ENCODE measurements at places on chromosomes 11 and 22.

- no peak for DNase-seq
Observed at GRCh38 chr11:1352696-1353382, 36.9 kb upstream of the BRSK2 start.

DNA sequence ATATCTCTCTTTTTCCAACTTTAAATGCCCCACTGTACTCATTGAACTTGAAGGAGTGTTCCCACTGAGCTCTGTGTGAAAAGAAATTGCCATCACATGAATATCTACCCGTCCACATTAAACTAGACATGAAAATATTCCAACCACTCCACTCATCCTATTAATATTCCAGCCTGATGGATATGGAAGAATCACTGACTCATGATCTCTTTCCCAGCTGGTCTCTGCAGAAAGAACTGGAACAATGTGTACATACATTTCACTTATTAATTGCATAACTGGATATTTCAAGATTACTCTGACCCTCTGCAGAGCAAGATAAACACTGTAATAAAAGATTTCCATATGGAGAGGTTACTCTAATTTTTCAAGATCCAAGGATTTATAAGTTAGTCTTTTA lies 711.1 kb upstream of the LRRC4C start:
- no peak for DNase-seq

DNA sequence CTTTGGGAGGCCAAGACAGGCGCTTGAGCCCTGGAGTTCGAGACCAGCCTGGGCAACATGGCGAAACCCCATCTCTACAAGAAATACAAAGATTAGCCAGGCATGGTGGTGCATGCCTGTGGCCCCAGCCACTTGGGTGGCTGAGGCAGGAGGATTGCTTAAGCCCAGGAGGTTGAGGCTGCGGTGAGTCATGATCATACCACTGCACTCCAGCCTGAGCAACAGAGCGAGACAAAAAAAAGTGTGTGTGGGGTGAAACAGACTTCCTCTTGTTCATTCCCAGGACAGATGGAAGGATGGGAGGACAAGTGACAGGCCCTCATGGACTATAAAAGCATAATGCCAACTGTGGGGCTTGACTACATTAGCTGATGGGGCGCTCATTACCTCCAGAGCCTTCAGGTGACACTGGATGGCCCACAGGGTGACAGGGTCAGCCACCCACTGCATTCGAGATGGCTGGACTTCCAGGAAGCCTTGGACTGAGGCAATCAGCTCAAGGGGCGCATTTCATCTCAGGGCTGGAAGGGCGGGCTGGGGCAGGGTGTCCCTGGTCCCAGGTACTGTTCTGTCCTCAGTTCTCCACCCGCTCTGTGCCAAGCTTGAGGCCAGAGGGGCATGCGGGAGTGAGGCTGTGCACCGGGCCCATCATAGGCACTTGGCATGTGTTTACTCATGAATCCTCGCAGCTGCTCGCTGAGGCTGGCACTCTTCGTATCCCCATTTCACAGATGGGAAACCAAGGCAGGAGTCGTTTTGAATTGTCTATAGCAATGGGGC lies 12.5 kb downstream of the NPTXR start:
- no peak for DNase-seq

- no peak for DNase-seq
Observed at GRCh38 chr11:129055196-129055595, 112.5 kb upstream of the TP53AIP1 start.

DNA sequence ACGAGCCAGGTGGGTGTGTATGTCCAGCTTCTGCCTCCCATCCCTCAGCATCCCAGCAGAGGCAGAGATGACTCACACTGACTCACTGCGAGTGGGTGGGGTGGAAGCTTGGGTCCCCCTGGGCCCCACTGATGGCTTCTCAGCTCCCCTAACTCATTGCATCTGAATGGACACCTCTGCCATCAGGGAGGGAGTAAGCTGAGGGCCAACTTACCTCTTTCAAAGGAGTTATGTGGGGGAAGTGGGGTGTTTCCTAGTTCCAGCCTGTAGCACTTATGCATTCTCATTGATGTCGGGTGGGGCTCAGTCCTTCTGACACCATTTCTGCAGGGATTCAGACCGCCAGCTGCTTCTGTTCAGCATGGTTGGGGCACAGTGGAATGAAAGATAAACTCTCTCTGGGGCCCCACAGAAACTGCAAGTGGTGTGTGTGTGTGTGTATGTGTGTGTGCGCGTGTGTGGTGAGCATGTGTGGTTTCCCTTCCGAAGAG lies 1425.8 kb downstream of the TBC1D22A start:
- DNase-seq = no peak

DNA sequence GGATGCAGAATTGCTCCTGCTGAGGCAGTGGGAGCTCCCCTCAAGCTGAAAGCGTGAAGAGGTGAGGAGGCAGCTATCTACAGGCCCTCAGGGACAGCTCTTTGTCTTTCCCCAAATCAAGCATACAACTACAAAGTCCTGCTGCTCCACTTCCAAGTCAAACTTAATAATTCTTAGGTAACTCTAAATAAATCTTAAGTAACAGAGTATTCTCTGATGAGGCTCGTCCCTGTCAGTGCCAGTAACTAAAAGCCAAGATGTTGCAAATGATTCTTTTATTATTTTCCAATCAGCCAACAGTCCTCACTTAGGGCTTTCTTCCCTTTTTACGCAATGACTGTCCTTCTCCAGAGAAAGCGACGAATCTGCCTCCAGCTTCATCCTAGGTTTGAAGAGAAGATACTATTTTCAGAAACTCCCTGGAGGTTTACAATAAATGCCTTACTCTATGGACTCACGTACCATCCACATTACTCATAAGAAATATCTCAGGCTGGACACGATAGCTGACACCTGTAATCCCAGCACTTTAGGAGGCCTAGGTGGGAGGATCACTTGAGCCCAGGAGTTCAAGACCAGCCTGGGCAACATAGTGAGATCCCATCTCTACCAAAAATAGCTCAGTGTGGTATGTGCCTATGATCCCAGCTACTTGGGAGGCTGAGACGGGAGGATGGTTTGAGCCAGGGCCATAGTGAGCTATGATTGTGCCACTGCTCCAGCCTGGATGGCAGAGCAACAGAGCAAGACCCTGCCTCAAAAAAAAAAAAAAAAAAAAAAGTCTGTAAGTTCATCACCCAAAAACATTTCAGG lies 3.1 kb upstream of the C22orf39 start:
- no peak for DNase-seq

GRCh38 chr11:116336540-116336939 lies 436.2 kb downstream of the BUD13 start:
- no peak for DNase-seq

DNA sequence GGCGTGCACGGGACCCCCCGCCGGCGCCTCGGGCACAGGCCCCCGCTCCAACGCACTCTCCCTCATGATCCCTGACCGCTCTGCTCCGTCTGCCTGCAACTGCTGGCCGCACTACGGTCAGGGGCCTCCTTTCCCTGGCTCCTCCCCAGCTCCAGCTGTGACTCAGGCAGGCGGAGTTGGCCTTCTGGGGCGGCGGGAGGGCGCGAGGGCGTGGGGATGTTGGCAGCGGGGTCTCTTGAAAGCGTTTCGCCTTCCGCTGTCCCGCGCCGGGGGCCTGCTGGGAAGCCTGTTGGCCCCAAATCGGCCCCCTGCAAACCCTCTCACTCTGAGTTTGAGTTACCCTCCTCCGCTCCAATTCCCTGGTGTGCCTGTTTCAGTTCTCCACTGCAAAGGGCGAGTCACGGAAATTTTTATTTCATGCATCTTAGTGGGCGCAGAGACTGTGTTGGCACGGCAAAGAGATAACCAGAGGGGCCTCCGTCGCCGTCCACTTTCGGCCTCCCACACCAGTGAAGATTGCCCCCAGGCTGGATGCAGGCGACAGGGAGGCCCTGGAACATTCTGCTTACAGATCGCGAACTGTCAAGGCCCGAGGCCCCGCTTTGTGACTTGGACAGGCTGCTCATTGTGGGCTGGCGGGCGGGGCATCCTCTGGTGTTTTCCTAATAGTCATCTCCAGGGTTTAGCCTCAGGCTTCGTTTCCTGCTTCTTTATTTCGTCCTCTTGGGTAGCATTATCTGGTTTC lies at the start of gene CAVIN3:
Gene CAVIN3, minus strand, starts transcription at position 91 of the 745 bp plus-strand sequence. Its CDS starts 25 bp downstream, at position 66.
- DNase-seq = no peak

GRCh38 chr11:2002807-2003206 lies 5.2 kb upstream of the H19 start:
- DNase-seq = no peak

- peak; percentile 80 for DNase-seq
Observed at GRCh38 chr11:122439866-122440810, 215.4 kb upstream of the UBASH3B start.

- no peak for DNase-seq
Observed at GRCh38 chr11:76823481-76824028, 37.2 kb upstream of the ACER3 start.

GRCh38 chr11:72146625-72147024 lies 11.1 kb downstream of the FOLR3 start:
- no peak for DNase-seq

DNA sequence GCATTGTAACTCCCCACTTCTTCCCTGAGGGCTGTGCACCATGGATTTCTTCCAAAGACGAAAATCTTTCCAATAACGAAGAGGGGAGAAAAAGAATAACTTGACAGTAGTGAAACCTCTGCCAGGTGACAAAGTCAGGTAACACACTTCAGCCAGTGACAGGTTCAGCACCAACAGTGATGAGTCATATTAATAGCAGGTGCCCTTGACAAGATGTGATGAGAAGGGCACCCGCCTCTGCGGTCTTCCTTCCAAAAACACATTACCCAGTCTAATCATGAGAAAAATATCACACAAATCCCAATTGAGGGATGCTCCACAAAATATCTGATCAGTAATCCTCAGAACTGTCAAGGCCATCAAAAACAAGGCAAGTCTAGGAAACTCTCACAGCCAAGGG lies 157.8 kb downstream of the EFCAB6 start:
- DNase-seq = no peak

GRCh38 chr11:33713151-33713855 lies 12.7 kb upstream of the C11orf91 start:
- no peak for DNase-seq

GRCh38 chr11:65663639-65664200 lies 1.0 kb upstream of the RELA start:
- peak; percentile 20 for DNase-seq

DNA sequence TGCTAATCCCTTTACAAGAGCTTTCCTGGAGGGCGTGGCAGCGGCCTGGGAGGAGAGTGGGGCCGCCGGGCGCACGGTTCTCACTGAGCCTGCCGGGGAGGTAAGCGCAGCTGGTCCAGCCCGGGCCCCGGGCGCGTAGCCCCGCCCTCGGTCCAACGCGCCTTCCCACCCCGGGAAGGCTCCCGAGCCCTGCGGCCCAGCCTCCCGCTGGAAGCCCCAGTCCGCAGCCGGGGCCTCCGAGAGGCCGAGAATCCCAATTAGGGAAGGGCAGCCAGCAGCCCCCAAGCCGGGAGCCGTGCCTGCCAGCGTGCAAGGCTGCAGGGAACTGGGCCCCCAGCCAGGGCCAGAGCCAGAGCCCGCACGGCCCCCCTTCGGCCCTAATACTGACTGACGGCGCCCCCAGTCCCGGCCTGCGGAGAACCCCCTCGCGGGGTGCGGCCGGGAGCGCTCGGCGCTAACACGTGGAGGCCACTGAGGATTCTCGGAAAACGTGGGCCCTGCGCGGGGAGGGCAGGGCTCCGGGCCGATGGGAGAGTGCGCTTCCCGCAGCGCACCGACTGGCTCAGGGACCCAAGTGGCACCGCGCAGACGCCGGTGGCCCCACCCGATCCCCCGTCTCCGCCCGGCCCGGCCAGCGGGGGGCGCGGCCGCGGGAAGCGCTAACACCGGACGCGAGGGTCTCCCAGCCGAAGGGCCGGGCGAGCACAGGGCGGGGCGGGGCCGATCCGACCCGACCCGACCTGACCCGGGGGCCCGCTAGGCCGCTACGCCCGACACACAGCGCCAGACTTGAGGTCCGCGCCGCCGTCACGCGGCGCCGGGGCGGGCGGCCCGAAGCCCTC lies 5.7 kb downstream of the ZFTA start:
- no peak for DNase-seq

GRCh38 chr11:80362563-80363340 lies 921.9 kb upstream of the TENM4 start:
- DNase-seq = no peak

DNA sequence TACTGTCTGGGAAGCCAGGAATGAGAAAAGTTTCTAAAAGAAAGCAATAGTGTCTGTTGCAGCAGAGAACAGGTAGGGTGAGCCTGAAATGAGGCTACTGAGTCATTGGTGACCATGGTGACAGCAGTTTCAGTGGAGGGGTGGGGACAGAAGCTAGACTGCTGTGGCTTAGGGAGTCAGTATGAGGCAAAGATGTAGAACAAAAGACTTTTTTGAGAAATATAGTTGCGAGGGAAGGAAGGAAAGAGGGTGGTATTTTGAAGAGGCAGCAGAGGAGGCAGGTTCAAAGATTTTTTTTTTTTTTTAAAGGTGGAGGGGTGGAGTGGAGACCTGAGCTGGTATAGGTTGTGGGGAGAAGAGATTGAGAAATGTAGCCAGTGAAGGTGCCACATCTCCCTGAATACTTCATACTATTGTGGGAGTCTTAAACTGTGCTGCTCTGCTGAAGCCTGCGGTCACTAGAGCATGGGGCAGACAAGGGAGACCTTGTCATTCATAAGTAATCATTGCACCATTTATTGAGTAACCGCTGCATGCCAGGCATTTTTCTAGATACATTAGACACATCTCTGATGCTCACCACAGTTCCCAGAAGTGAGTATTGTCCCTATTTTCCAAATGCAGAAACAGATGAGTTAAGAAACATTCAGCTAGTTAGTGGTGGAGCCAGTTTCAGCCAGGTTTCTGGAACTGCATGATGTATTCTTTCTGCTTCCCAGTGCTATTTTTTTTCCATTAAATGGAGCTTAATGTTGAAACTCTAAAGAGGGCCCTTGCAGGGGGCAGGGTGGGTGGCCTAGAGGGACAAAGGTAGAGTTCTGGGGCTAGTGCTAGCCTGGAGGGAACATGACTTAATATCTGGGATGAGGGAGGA lies 49.9 kb downstream of the STIM1 start:
- DNase-seq = no peak

GRCh38 chr11:6022956-6023355 lies 7.6 kb downstream of the OR56A1 start:
- DNase-seq = no peak

DNA sequence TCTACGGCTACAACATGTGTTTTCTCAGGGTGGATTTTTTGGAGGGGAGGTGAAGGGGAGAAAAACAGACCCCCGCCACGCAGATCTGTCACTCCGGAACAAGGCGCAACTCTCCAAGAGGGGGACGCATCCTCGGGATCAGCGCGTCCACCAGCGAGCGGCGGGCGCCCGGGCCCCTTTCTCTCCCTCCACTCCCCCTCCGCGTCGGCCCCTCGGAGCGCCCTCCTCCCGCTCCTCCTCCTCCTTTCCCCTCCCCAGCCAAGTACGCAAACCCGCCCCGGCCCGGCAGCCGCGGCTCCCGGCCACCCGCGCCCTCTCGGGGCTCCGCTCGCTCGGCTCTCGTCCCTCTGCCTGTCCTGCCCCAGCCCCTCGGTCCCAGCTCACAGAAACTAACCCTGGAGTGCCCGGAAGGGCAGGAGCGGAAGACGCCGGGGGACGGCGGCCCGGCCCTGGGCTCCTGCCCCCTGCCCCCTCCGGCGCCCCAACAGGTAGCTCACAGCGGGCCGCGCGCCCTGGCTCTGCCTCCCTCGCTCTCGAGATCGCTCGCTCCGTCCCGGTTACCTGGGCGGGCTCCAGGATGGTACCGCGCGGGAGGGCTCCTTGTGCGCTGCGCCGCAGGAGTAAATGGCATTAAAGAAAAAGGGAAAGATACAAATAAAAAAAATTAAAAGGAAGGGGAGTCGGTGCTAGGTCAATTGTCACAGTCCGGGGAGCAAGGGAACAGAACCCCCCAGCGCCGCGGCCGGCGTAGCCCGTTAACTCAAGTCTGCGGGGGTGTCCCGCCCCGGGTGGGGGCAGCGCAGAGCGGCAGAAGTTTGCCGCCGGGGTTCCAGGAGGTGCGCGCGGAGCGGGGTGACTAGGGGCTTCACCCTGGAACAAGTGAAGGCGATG lies 131.4 kb upstream of the C11orf58 start:
- DNase-seq = peak; percentile 69

- DNase-seq = no peak
Observed at GRCh38 chr11:93209466-93209865, 11.7 kb upstream of the SLC36A4 start.
